ENCODE measurements at places on chromosomes 3 and 15.

GRCh38 chr15:58383876-58384275 is 47.9 kb upstream of the LIPC start:
- no peak for DNase-seq

DNA sequence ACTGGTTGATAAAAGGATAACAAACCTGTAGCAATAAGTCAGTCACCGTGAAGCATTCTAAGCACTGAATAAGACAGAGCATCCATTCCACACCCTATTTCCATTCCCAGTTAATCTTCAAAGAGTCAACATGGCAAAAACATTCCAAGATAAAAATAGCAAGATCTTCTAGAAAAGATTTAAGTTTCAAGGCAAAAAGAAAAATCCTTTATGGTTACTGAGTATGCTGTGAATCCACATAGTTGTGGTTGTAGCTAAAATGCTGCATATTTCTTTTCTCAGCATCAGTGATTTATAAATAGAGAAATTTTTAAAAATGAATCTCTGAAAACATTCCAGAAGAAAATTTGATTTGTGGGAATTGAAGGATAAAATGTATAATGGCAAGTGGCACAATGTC is 21.1 kb downstream of the GAP43 start:
- no peak for DNase-seq

GRCh38 chr3:196563721-196564225 is 4.6 kb downstream of the WDR53 start:
- no peak for DNase-seq

GRCh38 chr3:123670743-123671142 is 85.9 kb upstream of the HACD2 start:
- DNase-seq: no peak

- no peak for DNase-seq
Observed at GRCh38 chr15:99702895-99703602, 30.2 kb downstream of the LYSMD4 start.

DNA sequence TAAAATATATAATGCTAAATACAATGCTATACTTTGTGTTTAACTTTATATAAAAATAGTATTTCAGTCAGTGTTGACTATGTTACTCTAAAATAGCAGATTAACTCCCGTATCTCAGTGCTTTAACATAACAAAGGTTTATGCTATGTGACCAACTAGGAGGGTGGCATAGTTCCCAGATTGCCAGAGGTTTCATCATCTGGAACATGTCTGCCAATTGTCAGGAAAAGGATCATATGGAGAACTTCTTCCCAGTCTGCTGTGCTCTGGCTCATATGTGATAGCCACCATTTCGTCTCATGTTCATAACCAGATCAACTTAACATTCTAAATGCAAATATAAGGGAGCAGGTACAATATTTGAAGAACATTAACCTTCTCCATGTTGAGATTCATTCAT is 720.2 kb downstream of the MCTP2 start:
- no peak for DNase-seq

GRCh38 chr3:53045518-53046170 is at the start of gene SFMBT1:
SFMBT1 (minus strand) TSS chr3:53046073; CDS start chr3:52969128, 76,945 bp downstream.
- peak; percentile 74 for DNase-seq

GRCh38 chr15:87269566-87269965 is 987.0 kb downstream of the NTRK3 start:
- no peak for DNase-seq

DNA sequence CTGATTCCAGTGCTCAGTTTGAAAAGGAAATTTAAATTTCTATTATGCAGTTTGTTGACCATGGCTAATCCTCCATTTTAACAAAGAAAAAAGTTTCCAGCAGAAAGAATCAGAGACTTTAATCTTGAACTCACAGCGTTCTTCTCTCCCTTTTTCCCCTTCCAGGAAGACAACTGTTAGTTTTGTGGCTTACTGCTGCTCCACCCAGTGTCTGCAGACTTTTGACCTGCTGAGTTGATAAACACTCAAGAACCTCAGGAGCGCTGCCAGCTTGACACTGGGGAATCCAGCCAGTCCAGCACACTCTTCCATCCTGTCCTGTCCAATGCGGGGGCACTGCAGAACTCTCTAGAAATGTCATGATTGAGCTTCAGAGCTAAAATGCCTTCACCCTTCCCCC is 134.6 kb downstream of the LRRC28 start:
- no peak for DNase-seq

DNA sequence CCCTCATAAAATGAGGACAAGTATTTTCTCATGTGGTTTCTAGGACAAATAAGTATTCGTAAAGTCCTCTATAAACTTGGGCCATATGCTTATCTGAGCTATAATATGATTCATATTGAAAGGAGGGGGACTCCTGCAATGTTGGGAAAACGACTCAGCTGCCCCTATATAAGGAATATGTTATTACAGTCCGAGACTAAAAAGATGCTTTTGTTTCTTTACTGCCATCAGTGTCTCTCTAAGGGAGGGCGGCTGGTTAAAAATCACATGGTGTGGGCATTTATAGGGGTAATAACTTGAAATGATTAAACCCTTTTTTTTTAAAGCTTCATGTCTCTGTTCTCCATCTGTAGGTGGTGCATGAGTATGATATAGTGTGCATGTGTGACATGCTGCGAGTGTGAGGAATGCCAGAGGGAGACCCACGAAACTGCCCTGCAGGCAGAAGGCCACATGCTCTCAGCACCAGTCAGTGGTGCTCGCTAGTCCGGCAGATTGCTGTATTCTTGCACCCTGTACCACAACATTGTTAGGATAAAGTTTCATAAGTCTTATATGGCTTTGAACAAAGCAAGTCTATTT is 256.0 kb upstream of the CTDSPL start:
- DNase-seq: no peak

DNA sequence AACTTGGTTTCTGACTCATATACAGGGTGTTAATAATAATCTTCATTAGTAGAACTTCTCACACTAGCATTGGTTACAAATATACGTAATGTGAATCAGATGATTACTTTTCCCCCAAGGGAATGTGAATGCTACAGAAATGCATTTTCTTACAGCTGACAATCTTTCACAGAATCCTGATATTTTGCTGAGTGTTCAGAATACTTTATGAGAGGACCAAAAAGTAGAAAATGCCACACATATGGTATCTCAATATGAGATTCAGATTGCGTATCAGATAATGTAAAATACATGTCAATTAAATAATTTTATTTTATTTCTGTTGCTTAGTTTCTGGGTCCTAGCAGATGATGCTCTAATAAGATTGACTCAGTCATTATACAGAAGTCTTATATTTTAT is 979.9 kb upstream of the GBE1 start:
- no peak for DNase-seq

GRCh38 chr15:39578851-39579486 is 1.9 kb upstream of the THBS1 start:
- DNase-seq: no peak

DNA sequence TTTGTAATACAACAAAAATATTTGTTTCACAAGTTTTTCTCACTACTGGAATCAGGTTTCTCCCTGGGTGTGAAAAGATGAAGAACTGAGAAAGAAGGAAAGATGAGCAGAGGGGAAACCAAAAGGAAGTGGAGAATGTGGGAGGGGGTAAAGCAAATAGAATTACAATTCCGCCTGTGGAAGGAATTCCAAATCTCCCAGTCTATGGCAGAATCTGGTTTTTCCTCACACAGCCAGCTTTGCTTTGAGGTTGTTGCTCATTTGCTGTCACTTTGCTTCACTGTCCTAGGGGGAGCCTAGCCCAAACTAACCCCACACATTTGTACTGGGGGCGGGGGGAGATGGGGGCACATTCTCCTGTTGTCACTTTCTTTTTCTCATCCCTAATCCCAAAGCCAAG is 43.9 kb downstream of the RPL22L1 start:
- no peak for DNase-seq

DNA sequence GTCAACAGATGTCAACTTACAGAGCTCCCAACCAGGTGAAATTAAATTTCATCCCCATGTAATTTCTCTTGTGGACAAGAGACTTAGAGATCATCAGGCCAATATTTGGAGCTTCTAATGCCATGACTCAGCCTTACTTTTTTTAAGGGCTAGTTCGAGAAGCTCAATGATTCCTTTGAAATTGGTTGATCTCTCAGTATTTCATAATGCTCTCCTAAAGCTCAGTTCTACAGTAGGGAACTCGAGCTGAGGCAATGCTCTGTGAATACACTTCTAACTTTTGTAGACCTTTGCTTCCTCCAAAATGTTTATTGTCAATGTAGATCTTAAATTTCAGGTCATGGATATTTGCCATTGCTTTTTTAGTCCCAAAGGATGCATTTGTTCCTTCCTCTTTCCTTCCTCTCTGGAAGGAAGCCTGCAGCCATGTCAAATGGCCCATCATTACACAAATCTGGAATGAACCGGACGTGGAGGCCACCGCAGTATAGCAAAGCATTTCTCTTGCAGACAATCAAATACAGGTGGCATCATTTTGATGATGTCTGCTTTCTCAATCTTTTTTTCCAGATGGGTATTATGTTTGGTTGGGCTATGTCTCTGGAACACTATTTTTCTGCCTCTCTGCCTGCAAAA is 28.3 kb downstream of the STARD5 start:
- DNase-seq: no peak

DNA sequence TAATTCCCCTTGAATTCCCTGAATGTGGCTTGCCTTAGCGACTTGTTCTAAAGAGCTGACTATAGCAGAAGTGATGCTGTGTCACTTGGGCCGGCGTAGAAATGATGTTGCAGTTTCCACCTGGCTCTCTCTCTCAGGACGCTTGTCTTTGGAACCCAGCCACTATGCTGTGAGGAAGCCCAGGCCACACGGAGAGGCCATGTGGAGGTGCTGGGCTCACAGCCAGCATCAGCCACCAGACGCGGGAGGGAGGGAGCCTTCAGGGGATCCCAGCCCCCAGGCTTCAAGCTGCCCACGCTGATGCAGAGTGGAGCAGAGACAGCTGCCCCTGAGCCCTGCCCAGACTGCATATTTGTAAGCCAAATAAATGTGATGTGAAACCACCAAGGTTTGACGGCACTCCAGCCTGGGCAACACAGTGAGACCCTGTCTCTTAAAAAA is 18.6 kb downstream of the RNU5B-1 start:
- DNase-seq: no peak

DNA sequence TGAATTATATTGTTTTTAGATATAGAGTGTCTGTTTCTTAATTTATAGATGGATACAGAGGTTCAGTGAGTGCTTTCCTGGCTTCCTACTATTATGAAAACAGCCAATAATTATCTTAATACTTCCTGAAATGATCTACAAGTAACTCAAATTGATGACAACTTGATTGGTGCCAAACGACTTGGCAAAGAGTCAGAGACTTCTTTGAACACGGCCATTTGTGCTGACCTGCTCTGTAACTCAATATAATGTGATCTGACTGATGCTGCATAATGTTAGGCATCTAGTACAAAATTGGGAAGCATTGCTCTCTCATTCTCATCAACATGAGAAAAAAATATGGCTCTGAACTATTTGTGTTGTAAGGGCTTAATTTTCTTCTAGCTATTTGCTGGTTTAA is 193.9 kb downstream of the DIPK2A start:
- no peak for DNase-seq

GRCh38 chr15:33503681-33504080 is 192.9 kb downstream of the RYR3 start:
- no peak for DNase-seq

DNA sequence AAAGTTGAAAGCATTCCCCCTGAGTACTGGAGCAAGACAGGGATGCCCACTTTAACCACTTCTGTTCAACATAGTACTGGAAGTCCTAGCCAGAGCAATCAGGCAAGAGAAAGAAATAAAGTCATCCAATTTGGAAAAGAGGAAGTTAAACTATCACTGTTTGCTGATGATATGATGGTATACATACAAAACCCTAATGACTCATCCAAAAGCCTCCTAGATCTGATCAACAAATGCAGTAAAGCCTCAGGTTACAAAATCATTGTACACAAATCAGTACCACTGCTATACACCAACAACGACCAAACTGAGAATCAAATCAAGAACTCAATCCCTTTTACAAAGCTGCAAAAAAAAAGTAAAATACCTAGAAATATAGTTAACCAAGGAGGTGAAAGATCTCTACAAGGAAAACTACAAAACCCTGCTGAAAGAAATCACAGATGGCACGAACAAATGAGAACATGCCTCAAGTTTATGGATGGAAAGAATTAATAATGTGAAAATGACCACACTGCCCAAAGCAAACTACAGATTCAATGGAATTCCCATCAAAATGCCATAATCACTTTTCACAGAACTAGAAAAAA is 40.3 kb downstream of the RPL39L start:
- DNase-seq: no peak

DNA sequence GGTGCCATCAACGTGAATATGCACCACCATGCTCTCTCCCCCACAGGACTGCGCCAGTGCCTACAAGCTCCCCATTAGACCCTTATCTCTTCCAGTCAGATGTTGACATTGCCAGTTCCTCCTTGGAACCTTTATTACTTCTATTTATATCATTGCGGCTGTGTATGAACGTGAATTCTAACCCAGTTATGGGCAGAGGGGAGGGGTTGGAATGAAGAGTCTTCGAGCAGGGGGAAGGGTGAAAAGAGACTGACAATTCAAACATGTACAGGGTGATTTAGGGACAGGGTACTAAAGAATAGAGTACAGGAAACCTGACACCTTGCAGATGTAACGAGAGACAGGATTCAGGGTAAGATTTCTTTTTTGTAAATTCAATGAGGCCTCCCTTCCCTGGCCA is 41.8 kb upstream of the ST6GAL1 start:
- no peak for DNase-seq

GRCh38 chr3:125035217-125035616 is 20.6 kb downstream of the HEG1 start:
- no peak for DNase-seq

DNA sequence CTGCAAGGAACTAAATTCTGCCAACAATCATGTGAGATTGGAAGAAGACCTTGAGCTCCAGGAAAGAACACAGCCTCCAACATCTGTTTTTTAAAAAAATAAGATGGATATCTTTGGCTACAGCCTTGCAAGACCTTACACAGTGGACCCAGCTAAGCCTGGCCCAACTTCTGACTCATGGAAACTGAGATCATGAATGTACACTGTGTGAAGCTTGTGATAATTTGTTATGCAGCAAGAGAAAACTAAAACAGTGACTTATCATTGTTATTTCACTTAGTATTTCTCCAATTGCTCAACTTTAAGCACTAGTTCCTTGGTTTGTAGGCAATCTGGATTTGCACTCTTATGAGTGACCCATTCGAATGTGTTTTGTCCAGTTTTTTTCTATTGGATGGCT is 29.3 kb downstream of the SHQ1 start:
- DNase-seq: no peak

Data from T-helper 17 cell (primary cell).